ENCODE measurements at places on chromosomes 3 and 15.

DNA sequence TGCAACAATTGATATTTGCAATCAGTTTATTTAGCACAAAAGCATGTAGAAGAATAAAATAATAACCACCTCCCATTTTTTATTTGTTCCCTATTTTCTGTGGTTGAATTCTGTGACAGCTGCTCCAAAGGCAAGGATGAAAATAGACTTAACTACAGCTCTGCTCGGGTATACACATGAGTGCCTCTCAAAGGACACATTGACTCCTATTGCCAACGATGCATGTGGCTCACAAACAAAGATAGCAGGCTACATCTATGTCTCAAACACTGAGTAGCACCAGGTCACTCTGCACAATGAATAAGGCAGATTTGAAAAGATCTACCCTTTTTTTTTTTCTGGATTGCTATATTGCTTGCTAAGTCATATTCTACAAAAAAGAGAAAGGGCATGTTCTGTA, 612.9 kb downstream of the ROBO1 start:
- no peak for DNase-seq

DNA sequence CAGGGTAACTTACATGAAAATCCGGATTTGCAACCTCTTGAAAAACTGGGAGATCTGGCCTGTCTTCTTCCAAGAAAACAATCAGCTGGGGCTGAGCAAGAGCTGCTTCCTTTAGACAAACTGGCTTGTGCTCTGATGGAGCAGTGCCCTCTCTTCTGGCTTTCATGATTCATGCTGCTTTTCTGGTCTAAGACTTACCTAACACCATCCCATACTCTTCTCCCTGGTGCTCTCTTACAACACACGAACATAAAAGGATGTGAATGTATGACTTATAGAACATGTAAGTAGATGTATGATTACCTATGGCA, 9.9 kb downstream of the TJP1 start:
- no peak for DNase-seq

GRCh38 chr3:181633556-181633955, 78.2 kb upstream of the SOX2 start:
- DNase-seq = no peak

DNA sequence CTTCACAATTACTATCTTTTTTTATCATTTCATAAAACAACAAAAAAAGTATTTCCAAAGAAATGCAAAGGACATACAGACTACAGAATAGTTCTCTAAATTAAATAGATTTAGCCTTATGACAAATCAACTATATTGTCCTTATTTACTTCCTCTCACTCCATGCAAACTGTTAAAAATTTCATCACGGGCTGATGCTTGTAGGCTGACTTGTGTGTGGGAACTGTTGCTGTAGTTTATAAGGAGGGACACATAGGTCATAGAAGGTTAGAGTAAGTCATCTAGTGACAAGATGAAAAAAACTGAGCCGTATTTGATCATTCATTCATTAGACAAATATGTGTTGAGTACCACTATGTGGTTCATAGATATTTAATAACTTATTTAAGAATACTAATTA, 232.5 kb upstream of the TBL1XR1 start:
- peak; percentile 85 for DNase-seq

- DNase-seq = peak; percentile 87
Observed at GRCh38 chr3:45593708-45594601, 596 bp upstream of the LIMD1 start.

- DNase-seq = no peak
Observed at GRCh38 chr3:194998417-194998816, 272.5 kb downstream of the XXYLT1 start.

DNA sequence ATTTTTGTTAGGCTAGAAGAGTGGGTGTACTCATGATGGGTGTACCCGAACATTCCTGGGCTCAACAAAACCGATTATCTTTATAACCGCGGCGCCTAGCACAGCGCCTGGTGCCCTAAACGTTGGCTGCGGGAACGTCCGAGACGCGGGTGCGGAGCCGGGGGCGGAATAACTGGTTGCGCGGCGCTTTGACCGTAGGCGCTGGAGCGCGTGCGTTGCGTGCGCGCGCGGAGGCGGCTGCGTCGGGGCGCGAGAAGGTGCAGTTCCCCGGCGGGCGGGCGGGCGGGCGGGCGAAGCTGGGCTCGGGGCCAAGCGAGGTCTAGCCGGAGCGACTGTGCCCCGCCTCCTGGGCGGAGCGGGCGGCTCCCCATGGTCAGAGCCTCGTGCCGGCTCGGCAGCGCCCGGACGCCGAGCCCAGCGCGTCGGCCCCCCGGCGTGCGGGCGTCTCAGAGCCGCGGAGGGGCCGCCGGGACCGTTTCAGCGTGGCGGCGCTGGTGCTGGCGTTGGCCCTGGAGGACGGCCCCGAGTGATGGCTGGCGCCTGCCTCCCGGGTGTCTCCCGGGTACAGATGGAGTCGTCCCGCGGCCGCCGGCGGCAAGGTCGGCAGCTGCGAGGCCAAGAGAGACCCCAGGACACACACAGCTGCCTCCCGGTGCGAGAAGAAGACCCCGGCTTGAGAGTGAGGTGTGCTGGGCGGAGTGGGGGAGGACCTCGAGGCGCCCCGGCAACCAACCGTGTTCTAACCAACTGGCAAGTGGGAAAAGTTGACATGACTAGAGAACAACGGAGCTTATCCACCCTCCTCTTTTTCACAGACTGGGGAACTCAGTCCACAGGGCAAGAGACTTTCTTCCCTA, at the start of gene PLAAT1:
Gene PLAAT1, plus strand, starts transcription at position 373 of the 857 bp plus-strand sequence. CDS start 14,429 bp downstream, outside the sequence.
- peak; percentile 39 for DNase-seq

GRCh38 chr3:140843656-140844055, 98.0 kb upstream of the SLC25A36 start:
- DNase-seq = no peak

DNA sequence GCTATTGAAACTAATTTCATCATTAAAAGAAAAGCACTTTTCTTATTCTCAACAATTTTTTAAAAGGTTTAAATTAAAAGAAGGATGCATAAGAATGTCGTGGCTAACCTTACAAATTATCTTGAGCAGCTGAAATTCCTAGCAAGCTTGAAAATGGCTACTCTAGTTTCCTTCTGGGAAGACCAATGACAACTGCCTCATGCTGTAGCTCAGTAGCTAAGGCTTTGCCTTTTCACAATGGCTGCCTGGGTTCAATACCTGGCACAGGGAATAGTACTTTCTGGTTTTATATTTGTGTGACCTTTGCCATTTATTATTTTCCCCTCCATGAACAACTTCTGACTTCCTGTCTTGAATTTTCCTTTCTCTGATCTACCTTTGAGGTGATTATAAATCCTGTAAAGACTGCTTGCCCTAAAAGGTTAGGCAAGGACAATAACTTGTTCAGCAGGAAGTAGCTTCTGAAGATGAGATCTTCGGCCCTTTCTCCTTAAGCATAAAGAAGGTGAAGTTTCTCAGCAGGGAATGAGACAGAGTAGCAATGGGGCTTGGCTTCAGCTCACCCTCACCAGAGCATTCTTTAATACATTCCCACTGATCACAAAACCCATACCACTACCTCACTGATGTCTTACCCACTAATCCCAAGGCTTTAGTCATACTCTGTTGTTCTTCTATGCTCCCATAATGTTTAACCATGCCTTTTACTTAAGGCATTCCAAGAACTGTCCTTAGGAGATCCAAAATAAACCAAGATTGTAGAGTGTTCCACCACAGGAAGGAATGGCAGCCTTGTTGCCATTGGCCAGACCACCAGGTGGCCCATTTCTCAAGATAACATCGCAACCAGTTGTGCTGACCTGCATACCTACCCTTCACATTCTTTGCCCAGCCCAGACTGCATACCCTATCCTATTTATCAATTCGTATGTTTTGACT, 276.8 kb downstream of the ULK4 start:
- DNase-seq = no peak

- no peak for DNase-seq
Observed at GRCh38 chr15:96796841-96797240, 466.3 kb downstream of the NR2F2 start.

GRCh38 chr3:64578062-64578770, 109.6 kb downstream of the ADAMTS9 start:
- DNase-seq = no peak

- DNase-seq = no peak
Observed at GRCh38 chr3:86938416-86939105, 52.4 kb downstream of the VGLL3 start.

- DNase-seq = no peak
Observed at GRCh38 chr3:183619624-183620251, 15.7 kb upstream of the KLHL24 start.

DNA sequence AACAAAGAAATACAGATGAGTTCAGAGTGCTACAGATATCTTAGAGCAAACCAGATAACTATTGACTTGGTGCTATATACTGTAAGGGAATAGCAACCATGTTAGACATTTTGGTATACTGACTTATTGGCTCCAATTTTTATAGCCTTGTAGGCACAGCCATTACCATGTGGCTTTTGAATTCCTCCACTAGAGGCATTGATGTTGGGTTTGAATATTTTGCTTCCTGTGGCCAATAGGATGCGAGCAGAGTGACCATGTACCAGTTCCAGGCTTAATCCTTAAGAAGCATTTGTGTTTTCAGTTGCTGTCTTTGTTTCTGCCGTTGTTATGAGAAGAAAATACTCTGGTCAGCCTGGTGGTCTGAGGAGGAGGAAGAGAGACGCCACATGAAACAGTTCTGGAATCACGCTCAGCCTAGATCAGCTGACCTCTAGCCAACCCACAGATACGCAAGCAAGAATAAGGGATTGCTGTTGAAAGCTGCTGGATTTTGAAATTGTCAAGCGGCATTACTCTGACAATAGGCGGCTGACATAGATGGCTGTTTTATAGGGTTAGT, 109.4 kb upstream of the TNIK start:
- DNase-seq = no peak

DNA sequence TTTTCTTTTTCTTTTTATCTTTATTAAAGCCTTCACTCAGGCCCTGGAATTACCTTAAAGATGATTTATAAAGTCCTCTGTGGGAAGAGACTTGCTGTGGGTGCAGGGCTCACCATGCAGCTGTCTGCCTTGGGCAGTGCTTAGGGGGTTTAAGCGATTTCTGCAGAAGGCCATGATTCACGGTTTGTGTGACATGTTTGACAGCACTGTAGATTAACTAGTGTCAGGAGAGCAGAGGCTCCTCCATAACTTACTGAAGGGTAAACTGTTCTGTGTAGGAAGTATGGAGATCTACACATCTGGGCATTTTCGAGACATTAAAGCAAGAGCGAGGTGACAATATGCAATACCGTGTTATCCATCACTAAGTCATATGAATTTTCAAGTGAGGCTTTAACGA, 137.7 kb downstream of the LRIG1 start:
- no peak for DNase-seq

GRCh38 chr3:191963182-191963581, 502.2 kb downstream of the PYDC2 start:
- DNase-seq = no peak

GRCh38 chr15:39304931-39305728, 275.7 kb upstream of the THBS1 start:
- DNase-seq = no peak

- no peak for DNase-seq
Observed at GRCh38 chr3:38662544-38662943, 13.1 kb upstream of the SCN5A start.

GRCh38 chr3:37964716-37965115, 25.9 kb upstream of the VILL start:
- DNase-seq = no peak

DNA sequence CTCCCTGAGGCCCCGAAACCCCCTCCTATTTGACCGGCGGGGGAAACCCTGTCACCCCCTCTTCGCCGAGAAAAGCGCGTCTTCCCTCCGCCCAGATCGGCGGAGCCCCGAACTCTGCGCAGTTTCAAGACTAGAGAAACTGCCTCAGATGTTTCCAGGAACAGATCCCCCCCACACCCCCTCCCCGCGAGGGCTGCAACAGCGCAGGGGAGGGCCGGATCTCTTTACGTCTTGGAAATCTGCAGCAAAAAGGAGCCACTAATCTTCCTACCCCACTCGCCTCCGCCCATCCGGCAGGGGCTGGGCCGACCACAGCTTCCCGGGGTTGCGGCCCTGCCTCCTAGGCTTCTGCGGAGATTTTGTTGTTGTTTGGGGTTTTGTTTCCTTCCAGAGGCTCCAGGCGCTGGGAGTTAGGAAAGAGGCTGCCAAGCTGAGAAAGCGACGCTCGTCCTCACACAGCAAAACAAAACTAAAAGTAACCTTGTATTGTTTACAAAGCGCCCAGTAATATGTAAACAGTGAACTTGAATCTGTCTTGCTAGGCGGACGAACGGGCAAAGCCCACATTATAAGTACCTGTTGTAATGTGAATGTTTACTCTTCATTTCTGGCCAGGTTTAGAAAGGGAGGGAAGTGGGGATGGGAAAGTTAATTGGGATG, 2.2 kb downstream of the FOXB1 start:
- DNase-seq = peak; percentile 76

- DNase-seq = peak; percentile 58
Observed at GRCh38 chr3:43326891-43327581, 40.7 kb downstream of the SNRK start.

DNA sequence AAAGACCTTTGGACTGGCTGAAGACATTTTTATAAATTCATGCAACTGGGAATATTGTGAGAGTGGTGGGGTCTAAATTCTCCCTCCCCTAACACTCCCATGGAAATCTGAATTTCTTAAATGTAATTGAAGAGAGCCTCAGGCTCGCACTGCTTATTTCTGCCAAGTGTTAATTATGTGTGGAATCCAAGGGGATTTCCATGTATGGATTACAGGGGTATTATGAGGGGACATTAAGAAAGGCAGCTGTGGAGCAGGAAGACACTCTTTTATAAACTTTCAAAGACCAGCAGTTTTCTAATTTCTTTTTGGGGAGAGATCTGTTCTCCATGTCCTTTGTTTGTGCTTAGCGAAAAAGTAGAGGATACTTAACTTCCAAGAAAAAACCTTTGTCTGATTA, 152.1 kb upstream of the TBL1XR1 start:
- DNase-seq = no peak

DNA sequence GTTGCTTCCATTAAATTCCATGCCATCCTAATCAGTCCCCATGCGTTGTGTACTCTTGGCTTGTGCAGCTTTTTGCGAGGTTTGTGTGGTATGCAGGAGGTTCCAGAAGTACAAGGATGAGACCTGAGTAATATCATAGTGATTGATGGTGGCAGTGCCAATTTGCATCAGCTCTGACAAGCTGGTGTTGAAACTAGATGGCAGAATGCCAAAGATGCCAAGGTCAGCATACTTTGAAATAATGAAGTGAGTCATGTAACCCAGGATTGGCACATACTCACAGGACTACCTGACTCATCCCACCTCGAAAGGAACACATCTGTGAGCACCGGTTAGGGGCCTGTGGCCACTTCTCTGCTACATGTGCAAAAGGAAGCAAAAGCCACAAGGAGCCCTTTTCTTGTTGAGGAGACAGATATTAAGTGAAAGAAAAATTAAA, 14.3 kb downstream of the KAT2B start:
- DNase-seq = peak; percentile 85

- peak; percentile 33 for DNase-seq
Observed at GRCh38 chr15:51049081-51049480, 45.6 kb downstream of the TNFAIP8L3 start.

All from suppressor macrophage treated with lipopolysaccharide for 4 hours (primary cell).